NCI-H774 (cell line): ENCODE measurements at places on chromosomes 2 and 18.

GRCh38 chr2:140658760-140659692 lies 1471.8 kb downstream of the LRP1B start:
- DNase-seq, result no peak

DNA sequence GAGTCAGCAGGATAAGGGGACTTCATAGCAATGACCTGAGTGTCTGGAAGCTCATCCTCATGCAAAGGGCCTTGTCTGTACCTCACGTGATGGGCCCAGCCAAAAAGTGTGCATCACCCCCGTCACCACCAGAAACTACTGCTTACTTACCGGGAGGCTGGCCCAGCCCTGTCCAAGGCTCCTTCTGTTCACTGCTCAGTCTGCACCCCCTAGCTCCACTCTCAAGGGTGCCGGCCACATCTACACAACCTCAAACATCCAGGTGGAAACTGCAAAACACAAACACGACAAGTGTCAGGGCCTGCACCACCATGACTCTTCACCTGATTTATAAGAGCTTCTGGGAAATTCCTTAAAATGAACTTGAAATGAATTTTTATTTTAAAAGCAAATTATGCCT lies 55.1 kb downstream of the ADD2 start:
- DNase-seq, result no peak

DNA sequence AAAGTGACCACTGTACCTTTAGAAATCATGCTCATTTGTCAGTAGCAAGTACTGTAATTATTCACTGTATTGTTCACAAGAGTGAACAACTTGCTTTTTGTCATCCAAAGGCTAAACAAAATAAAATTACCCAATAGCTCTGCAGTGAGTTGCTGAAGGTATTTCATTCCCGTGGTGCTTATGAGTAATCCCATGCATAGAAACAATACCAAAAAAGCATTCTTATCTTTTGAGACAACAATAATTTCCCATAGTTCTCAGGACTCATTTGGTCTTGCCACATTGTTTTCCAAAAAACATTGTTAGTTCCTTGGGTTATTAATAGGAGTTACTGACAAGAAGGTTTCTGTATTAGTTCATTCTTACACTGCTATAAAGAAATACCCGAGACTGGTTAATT lies 503.2 kb upstream of the FAM98A start:
- no peak for DNase-seq

DNA sequence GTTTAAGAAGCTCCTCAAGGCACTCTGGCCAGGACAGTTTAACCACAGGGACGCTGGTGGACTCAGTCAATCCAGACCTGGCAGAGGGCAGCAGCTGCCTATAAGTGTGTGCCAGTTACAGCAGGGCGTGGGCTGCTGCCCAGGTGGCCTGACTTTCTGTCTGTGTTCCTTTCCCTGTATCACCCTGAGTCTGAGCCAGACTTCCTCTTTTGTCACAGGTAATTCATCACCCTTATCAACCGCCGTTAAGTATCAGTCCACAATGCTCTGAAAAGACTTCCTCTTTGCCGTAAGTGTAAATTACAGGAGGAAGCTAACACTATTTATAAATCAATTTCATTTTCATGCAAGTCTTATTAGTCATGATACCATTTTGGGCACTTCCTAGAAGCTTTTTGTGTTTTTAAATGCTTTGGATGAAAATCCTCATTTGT lies 7.0 kb downstream of the LPIN1 start:
- peak; percentile 87 for DNase-seq

- DNase-seq, result no peak
These were observed 74.2 kb upstream of the MBOAT2 start for GRCh38 chr2:9077691-9078090.

- no peak for DNase-seq
These were observed 17.1 kb upstream of the SNED1 start for GRCh38 chr2:240981280-240981679.

GRCh38 chr18:6504605-6505497 lies 90.1 kb upstream of the L3MBTL4 start:
- no peak for DNase-seq

DNA sequence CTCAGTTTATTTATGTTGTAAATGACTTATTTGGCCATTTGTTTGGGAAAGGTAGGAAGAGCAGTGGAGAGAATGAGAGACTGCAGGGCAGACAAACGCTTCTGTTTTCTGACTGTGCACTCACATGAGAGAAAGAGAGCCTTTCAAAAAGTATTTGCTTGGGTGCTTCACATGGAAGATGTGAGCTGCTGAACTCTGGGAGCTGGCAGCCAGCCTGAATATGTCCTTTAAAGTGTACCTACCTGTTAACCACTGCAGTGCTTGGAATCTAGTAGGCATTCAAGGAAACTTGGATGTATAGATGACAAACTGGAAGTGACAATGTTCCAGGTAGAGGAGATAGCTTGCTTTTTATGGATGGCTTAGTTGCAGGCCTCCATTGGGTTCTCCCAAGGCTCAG lies 68.8 kb downstream of the PTPRM start:
- no peak for DNase-seq

DNA sequence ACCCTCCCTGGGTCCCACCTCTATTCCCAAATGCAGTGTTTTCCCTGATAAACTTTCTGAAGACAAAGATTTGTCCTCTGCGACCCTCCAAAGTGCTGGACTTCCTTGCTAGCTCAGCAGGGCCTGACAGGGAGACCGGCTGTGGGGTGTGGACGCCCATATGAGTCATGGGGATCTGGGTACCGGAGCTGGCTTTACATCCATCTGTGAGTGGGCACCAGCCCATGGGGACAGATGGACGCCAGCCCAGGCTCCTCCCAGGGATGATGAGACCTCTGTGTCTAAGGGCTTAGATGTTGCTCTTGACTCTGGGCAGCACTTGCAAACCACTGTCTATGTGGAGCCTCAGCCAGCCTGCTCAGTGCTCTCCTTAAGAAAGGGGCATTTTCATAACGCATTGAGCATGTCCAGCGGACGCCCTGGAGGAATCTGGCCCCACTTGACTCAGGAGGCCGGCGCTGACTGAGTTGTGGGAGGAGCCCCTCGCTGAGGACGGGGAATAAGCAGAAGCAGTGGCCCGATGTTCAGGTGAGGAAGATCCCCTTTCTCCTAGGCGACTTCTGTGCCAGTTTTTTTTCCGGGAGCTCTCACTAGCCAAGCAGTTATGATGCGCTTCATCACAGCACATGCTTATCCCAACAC lies 229.4 kb upstream of the MYT1L start:
- DNase-seq, result no peak

GRCh38 chr2:240467149-240467642 lies 31.7 kb downstream of the GPC1 start:
- no peak for DNase-seq

GRCh38 chr18:45197526-45197970 lies 417.7 kb upstream of the SLC14A2 start:
- no peak for DNase-seq

DNA sequence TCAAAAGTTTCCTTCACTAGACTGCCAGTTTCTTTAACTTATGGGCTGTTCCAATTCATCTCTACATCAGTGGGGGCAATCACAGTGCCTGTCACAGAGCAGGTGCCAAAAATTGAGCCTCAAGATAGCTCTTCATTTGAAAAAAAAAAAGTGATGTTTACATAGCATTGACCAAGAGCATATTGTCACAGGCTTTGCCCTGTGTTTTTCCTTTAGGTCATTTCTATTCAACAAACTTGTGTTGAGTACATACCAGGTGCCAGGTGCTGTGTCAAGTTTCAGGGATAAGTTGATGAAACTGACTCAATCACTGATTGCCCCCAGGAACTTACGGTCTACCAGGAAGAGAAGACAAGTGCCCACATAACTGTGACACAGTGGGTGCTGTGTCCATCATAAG lies 22.2 kb upstream of the NT5C1B start:
- DNase-seq, result peak; percentile 59

DNA sequence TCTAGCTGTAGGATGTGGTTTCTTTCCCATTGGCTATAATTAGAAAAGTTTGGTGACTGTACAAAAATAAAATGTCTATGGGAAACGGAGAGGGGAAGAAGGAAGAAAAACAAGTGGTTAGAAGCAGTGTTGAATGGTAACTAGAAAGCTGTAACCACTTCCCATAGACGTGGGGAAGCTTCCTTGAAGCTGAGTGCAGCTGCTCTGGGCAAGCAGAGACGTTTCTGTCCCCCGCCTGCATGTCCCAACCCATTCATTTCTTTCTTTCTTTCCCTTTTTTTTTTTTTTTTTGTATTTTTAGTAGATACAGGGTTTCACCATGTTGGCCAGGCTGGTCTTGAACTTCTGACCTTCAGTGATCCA lies 367.8 kb upstream of the HS6ST1 start:
- DNase-seq, result no peak

- DNase-seq, result no peak
These were observed 14.5 kb downstream of the CERS6 start for GRCh38 chr2:168470320-168471162.

GRCh38 chr2:223692191-223692947 lies 90.2 kb upstream of the SCG2 start:
- DNase-seq, result no peak

- no peak for DNase-seq
These were observed 61.9 kb downstream of the CYB5A start for GRCh38 chr18:74229891-74230290.

DNA sequence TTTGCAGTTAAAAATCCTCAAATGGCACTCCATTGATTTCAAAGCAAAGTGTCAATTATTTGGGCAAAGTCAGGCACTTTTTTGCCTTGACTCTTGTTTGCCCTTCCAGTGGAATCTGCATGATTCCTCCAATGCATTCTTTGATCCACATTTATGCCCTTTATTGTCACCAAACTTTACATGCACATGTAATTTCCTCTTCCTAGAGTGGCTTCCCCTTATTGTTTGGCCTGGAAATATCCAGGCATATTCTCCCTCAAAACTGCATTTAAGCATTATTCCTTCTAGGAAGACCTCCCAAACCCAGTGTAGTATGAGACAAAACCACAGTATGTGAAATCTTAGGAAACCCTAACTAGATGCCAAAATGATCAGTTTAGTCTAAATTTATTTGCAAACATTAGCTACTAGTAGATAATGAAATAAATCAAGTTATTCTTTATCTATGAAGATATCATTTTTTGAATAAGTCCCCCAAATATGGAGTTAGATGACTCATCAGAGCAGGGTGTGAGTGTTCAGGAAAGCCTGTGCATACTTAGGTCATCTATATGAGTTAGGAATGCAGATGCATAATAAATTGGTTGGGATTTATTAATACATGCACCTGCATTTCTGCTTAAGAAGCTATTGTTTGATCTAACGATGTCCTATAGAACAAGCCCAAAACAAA lies 433.3 kb upstream of the TCF4 start:
- DNase-seq, result no peak

DNA sequence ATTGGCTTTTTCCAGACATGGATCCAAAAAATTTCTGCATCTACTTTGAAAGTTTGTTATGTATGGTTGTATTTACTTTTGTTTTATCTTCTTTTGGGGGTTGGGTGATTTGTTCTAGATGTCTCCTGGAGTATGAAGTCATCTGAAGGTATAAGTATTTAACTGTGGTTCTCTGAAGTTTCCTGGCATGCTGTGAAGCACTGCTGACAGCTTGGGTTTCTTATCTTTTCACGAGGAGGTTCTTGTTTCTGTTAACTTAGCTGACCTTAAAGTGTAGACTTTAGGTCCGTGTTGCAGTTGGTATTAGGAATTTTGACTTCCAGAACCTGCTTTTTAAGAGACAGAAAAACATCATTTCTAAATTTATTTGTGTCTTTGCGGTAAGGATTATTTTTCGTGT lies 15.9 kb downstream of the GLS start:
- DNase-seq, result no peak

DNA sequence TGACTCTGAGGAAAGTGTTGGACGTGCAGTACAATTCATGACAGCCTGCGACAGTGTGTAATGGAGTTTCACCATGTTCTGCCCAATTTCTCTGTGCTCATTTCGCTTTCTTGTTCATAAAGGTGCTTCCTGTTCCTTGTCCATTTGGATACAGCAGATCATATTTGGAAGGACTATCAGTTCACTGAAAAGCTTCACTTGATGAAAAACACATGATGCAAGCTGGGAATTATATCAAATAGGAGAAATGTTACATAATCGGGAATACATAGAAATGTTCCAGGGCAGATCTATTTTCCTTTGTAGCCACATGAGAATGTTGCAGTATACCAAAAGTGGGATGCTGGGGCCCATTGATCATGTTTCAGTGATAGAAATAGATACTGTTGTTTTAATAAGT lies 266.3 kb upstream of the SLC14A2 start:
- DNase-seq, result no peak

DNA sequence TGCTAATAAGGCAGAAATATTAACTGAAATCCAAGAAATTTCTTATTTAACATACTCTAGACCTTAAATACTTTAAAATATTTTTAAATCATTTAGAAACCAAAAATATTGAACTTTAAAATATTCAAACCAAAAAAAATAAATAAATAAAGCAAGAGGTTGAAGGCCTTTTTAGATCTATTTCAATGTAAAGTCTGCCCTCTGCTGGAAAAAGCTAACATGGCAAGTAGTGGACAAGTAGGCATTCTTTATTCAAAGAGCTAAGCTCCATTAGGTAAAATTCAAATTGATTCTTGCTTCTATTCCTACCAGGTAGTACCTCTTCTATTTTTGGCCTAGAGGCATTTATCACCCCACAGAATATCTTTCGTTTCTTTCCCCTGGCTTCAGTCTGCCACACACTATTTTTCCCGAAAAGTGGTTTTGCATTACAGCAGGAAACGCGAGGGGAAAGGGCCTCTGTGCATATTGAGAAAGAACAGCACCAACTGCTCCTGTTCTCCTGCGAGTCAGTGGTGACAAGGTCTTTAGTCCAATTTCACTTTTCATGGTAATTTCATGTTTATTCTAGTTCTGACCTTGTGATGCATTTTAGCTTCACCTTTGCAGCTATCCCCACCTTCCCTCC lies 20.4 kb downstream of the IFIH1 start:
- DNase-seq, result peak; percentile 72

DNA sequence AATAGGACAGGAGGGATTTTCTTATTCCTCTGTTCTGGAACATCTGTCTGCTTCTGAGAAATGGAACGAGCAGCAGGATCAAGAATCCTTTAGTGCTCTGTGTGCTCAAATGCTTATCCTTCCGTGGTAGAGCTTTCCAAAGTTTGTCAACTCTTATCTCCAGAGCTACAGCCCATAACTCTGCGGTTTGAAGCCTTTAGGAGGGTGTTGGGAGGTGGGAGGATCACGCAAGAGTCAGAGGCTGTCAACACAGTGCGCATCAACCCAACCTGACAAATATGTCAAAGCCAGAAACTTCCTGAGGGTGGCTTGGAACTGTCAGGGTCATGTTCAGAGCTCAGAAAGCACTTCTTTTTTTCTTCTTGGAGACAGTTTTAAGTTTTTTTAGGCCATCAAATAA lies 95.9 kb downstream of the CRIM1 start:
- DNase-seq, result no peak

DNA sequence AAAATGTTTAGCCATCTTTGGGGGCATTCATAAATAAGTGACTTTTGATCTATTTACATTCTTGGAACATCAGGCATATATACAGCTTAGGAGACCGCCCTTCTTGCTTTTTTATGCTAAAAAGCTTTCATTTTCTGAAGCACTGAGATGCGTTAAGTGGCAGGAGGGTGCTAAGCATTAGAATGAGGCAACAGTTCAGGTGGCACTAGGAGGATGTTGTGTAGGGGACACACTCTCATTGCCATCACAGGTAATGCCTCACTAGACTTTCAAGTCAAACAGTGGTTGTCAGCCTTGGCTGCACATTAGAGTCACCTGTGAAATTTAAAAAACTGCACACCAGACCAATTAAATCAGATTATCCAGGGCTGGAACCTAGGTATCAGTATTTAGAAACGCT lies 39.1 kb downstream of the EHBP1 start:
- no peak for DNase-seq
